Islet precursor cell (in vitro differentiated cells): ENCODE measurements at places on chromosomes 6 and 20.

GRCh38 chr6:72271531-72271930, 350.3 kb upstream of the KCNQ5 start:
- DNase-seq = no peak

- no peak for DNase-seq
Measured at GRCh38 chr20:10565922-10566897, 107.6 kb downstream of the JAG1 start.

DNA sequence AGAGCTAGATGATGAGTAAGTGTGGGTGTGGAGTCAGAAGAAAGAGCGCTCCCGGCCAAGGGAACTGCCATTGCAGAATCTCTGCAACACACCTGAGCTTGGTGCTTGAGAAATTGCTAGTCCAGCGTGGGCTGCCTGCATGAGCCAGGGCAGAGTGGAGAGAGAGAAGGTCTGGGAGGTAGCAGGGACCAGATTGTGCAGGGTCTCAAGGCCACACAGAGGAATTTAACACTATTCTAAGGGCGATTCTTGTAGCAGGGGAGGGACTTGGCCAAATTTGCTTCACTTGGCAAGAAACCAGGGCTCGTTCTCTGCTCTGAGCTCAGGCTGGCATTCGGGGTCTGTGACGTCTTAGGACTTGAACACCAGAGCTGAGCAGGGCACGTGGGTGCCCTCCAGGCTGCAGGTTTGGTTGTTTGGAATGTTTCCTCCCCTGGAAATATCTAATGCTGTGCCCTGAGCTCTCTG, 53.5 kb downstream of the BCAS4 start:
- DNase-seq = no peak

DNA sequence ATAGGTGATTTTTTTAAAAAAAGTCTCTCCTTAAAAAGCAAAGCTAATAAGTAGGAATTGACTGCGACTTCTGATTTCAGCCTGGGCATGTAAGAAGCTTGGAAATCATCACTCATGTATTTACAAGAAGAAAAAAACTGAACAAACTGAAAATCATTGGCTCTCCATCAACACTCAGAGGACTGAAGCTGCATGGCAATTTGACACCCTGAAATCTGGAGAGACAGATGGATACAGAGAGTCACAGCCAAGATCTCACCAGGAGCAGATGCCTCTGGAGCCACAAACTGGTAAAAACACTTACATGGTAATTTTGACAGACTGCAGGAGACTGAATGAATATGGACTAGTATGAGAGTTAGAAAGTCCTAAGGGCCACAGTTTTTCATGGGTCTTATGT, 191.2 kb upstream of the TCF21 start:
- no peak for DNase-seq

- no peak for DNase-seq
Measured at GRCh38 chr20:24402188-24402587, 67.2 kb upstream of the SYNDIG1 start.

GRCh38 chr6:15458021-15458459, 204.8 kb downstream of the DTNBP1 start:
- no peak for DNase-seq

- no peak for DNase-seq
Measured at GRCh38 chr6:111464184-111464583, 18.8 kb downstream of the REV3L start.

GRCh38 chr20:19138758-19139157, 73.7 kb upstream of the SLC24A3 start:
- no peak for DNase-seq

DNA sequence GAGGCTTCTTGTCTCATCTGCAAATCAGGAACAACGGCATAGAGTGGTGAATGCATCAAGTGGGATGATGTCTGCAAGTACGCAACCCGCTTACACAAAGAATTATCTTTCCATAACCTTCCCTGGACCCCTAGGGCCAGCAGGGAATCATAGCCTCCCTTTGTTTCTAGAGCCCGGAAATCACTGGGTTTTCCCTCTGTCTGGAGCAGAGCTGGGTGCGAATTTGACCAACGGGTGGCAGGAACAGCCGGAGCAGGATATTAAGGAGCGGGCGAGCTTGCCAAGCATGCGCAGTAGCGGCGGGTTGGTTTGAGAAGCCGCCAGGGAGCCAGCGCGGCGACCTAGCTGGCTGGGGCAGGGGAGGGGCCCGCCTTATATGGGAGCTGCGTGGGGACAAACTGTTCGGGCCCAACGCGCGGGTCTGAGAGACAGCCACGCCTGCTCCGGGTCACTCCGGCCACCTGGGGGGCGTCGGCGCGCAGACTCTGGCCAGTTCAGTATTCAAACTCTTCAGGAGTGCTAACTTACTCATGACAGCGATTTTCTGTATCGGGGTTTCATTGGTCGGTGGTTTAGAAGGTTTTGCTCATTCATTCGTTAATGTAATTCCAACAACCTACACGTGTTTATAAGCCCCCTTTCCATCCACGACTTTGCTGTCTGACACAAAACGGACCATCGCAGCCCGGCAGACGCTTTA, 1.6 kb upstream of the KIF16B start:
- peak; percentile 96 for DNase-seq

DNA sequence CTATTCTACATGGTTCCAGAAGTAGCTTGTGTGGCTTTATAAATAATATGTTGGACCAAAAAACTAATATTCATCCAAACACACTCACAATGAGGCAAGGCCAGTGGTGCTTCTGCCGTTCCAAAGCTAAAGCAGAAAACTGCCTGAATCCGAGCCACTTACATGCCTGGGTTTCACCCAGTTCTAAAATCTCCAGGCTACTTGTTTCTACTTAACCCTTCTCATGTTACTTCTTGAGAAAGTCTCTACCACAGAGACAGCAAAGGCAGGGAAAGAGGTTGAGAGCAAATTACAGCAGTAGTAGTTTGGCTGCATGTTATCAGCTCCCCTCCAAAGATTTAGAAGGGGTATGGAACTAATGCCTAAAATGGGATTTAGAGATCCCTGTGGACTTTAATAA, 62.0 kb downstream of the FAXC start:
- no peak for DNase-seq

GRCh38 chr20:48148020-48148419, 362.7 kb upstream of the SULF2 start:
- no peak for DNase-seq

DNA sequence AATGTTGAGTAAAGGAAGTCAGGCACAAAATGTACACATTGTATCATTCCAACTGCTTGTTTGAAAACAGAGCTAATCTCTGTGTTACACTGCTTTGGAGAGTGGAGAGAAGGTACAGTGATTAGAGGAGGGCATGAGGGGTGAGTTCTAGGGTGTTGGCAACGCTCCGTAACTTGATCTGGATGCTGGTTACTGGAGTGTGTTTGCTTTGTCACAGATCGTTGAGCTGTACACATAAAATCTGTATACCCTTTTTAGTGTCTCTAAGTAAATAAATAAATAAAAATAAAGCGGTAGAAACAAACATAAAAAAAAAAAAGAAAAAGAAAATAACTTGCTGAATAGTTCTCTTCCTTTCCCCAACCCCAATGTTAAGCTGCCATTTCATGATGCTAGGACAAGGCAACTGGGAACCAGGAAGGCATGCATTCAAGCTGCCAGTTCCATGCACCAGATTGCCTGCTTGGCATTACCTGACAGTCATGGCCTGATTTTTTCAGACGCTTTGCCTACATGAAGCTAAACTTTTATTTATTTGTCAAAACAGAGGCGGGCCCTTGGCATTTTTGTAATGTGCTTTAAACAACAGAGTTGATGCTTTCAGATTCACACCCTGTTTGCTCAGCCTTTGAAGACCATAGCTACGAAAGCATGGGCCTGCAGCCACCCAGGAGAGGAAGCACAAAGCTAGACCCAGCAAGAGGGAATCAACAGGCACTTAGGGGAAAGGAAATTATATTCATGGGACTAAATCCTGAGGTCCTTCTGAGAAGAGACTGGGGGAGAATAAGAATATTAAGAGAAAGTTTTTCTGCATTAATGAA, 21.2 kb downstream of the TNFRSF21 start:
- no peak for DNase-seq

DNA sequence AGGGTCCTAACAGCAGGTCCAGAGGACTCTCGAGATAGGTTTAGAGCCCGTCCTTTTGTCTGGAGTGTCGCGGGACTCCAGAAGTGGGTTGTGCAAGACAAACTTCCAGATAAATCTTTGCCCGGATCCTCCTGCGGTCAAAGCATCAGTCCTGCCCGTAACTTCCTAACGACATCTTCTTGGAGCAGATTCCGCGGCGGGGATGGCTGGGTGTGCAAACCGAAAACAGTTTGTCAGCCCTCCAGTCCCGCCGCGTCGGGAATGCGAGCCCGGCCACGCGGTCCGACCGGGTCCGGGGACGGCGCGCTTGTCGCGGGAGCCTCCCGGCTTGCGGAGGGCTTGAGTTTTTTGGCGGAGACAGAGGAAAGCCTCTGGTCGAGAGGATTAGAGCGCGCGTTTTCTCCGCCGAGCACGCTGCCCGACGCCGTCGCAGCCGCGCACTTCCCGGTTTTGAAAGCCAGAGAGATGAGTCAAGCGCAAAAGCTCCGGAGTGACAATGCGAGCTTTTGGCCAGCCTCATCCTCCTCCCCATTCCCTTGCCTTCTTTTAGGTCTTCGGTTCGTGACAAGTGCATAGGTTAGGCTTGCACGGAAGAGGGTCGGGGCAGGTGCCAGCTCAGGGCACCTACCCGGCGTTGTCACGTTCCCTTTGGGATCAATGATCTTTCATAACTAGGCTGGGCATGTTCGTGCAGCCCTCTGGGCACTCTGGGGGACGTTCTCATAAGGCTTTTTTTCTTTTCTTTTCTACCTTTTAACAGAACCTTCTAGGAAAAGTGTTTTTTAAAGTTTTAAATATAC, 91.3 kb upstream of the PRDM1 start:
- peak; percentile 85 for DNase-seq

- DNase-seq = no peak
Measured at GRCh38 chr6:169289619-169290339, 36.1 kb upstream of the THBS2 start.

DNA sequence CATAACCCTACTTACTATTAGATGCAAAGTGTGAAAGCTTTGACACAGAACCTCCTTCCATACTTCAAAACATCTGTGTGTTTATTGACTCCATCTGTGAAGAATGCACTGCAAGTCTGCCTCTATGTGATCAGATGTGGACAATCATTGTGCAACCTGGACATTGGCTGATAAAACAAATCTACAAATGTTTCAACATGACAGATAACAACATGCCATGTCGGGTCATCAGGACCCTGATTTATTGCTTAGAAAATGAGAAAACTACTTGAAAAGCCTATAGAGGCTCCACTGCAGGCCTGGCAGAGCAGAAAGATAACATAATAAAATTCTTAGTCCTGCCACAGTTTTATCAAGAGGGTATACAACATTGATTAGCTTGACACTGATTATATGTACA, 1286.4 kb downstream of the GRIK2 start:
- DNase-seq = no peak
